T-cell (primary cell): ENCODE measurements at places on chromosomes 4 and X. TPM values are rescaled to one million over a fixed set of nuclear protein-coding genes. Genes with fewer than 3 reads are reported as not detected.

DNA sequence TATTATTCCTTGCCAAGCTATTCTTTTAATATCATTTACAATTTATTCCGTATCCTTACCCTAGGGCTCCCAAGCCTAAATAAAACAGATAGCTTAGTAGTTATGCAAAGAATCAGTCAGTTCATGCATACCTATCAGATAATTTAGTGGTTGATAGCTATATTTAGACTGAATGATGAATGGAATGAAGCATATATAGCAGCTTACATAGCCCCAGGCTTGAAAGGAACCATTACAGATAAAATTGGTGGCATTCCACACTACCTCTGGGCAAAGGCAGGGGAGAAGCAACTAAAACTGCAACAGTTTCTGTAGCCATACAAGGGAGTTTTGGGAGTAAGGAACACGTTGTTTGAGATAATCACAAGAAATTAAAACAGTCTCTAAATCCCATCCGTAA lies 2.7 kb downstream of the ACE2 start:
- no peak overlapping the region for H3K4me3 ChIP-seq
- no peaks in the 10 kb centered on the region for H3K4me1 ChIP-seq
- DNase-seq = no peak

DNA sequence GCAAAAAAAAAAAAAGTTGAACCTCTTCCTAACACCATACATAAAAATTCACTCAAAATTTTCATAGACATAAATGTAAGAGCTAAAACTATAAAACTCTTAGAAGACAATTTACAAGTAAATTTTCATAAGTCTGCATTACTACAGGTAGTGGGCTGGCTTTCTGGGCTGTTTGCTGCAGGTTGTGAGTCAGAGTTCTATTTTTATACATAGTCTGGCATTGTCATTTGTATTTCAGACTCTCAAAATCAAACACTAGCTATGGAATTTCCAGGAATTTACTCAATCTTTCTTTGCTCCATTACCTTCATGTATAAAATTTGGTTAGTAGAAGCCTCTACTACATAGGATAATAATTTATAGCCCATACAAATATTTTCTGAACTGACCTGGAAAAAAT lies 227.2 kb downstream of the COX18 start:
- no peaks in the 10 kb centered on the region for H3K36me3 ChIP-seq
- no peak overlapping the region for H3K27ac ChIP-seq
- no peak for DNase-seq
- H3K4me3 ChIP-seq = no peak overlapping the region
- peaks cover 13% of the 10 kb centered on the region for H3K27me3 ChIP-seq

Gene TIGD4
- total RNA-seq = 0.26 TPM

Gene TRAM1L1
- total RNA-seq = not detected

Gene RHOXF2B
- total RNA-seq = not detected

DNA sequence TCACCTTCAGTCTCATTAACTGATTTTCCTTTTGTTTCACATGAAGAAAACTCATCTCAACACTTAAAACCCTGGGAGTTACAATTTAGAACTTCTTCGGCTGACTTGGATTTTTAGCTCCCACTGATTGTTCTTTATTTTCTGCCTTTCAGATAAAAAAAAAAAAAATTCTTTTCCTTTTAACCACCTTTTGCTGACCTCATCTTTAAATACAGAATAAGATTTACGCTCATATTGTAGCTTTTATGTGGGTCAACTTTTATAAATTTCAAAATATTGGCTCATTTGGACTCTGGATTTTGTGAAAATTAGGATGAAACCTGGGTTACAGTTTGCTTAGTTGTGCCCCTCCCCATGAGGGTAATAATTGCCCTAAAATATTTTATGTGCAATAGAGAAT lies 659.3 kb downstream of the ZNF674 start:
- no peak overlapping the region for H3K4me3 ChIP-seq
- no peaks in the 10 kb centered on the region for H3K4me1 ChIP-seq
- no peak for DNase-seq
- H3K36me3 ChIP-seq = no peaks in the 10 kb centered on the region
- H3K27ac ChIP-seq = no peak overlapping the region

DNA sequence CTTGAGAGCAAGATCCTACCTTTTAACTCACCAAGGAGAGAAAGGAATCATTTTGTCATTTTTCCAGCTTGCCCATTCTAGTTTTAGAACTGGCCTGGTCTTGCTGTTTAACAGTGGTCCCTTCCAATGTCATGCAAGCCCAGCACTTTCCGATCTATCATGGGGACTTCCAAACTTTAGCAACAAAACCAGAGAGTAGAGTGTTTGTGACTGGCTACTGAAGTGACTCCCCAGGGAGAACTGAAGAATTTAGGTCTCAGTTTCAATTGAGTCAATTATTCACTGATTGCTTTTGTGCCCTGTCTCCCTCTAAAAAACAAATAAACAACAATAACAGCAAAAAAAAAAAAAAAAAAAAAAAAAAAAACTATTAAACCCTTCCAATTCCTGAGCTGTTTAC lies 108.3 kb downstream of the LHFPL1 start:
- H3K27ac ChIP-seq = no peak overlapping the region
- H3K4me1 ChIP-seq = no peaks in the 10 kb centered on the region
- H3K27me3 ChIP-seq = no peaks in the 10 kb centered on the region
- no peak overlapping the region for H3K4me3 ChIP-seq

GRCh38 chr4:15584785-15585184 lies 70.4 kb downstream of the FBXL5 start:
- no peaks in the 10 kb centered on the region for H3K27me3 ChIP-seq
- DNase-seq = no peak
- no peak overlapping the region for H3K4me3 ChIP-seq
- H3K4me1 ChIP-seq = no peaks in the 10 kb centered on the region
- no peak overlapping the region for H3K27ac ChIP-seq
- H3K36me3 ChIP-seq = no peaks in the 10 kb centered on the region

Gene ACOX3
- total RNA-seq = 20.7 TPM

Gene CT45A10
- total RNA-seq = not detected

GRCh38 chr4:48369248-48369647 lies 27.9 kb downstream of the SLAIN2 start:
- H3K4me1 ChIP-seq = peaks cover 3% of the 10 kb centered on the region
- no peak overlapping the region for H3K4me3 ChIP-seq
- no peaks in the 10 kb centered on the region for H3K36me3 ChIP-seq
- no peaks in the 10 kb centered on the region for H3K27me3 ChIP-seq
- DNase-seq = no peak

GRCh38 chr4:153901220-153901619 lies 112.3 kb upstream of the SFRP2 start:
- H3K27ac ChIP-seq = no peak overlapping the region
- no peak for DNase-seq
- no peaks in the 10 kb centered on the region for H3K36me3 ChIP-seq
- H3K27me3 ChIP-seq = no peaks in the 10 kb centered on the region

- H3K27me3 ChIP-seq = no peaks in the 10 kb centered on the region
- no peaks in the 10 kb centered on the region for H3K36me3 ChIP-seq
- no peak overlapping the region for H3K4me3 ChIP-seq
- no peak overlapping the region for H3K27ac ChIP-seq
- H3K4me1 ChIP-seq = no peaks in the 10 kb centered on the region
These were observed 2493.3 kb downstream of the ARAP2 start for GRCh38 chr4:33751050-33751449.

DNA sequence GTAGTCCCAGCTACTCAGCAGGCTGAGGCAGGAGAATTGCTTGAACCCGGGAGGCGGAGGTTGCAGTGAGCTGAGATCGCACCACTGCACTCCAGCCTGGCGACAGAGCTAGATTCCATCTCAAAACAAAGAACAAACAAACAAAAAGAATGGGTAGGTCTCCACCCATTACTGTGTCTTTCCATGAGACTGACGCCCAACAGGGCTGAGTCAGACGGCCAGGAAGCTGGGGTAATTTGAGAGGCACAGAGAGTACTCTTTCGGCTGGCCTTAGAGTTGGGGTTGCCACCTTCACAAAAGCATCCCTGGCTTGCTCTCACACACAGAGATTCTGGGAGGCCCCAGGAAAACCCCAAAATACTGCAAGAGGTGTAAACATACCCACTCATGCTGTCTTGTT lies 72.0 kb upstream of the DHRSX start:
- H3K27ac ChIP-seq = no peak overlapping the region
- no peaks in the 10 kb centered on the region for H3K4me1 ChIP-seq
- peaks cover 2% of the 10 kb centered on the region for H3K27me3 ChIP-seq
- DNase-seq = no peak
- H3K36me3 ChIP-seq = no peaks in the 10 kb centered on the region
- H3K4me3 ChIP-seq = no peak overlapping the region

GRCh38 chr4:125917559-125917958 lies 602.8 kb downstream of the FAT4 start:
- DNase-seq = no peak
- H3K4me3 ChIP-seq = no peak overlapping the region
- no peak overlapping the region for H3K27ac ChIP-seq
- no peaks in the 10 kb centered on the region for H3K4me1 ChIP-seq
- no peaks in the 10 kb centered on the region for H3K27me3 ChIP-seq

GRCh38 chr4:48708610-48709009 lies 71.5 kb downstream of the FRYL start:
- no peaks in the 10 kb centered on the region for H3K27me3 ChIP-seq
- no peak overlapping the region for H3K4me3 ChIP-seq
- H3K27ac ChIP-seq = no peak overlapping the region
- no peaks in the 10 kb centered on the region for H3K4me1 ChIP-seq

Gene BTC
- total RNA-seq = not detected

DNA sequence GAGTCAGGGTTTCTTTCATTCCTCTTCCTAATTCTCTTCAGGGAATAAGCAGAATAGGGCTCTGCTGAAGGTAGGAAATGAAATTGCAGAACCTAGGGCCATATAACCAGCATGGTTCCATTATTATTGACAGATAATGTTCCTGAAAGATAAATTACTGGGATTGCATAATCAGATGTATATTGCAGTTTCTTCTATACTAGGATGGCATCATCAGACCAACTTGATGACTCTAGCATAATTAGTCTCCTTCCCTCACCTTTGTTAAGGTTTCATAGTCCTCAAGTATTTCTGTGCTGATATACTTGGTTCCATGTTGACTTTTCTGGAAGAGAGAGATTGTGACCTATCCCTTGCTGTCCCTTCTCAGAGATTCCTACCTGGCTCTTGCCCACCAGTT lies 492.3 kb upstream of the LCORL start:
- H3K27ac ChIP-seq = no peak overlapping the region
- no peak overlapping the region for H3K4me3 ChIP-seq
- H3K4me1 ChIP-seq = no peaks in the 10 kb centered on the region
- no peaks in the 10 kb centered on the region for H3K36me3 ChIP-seq
- DNase-seq = no peak

DNA sequence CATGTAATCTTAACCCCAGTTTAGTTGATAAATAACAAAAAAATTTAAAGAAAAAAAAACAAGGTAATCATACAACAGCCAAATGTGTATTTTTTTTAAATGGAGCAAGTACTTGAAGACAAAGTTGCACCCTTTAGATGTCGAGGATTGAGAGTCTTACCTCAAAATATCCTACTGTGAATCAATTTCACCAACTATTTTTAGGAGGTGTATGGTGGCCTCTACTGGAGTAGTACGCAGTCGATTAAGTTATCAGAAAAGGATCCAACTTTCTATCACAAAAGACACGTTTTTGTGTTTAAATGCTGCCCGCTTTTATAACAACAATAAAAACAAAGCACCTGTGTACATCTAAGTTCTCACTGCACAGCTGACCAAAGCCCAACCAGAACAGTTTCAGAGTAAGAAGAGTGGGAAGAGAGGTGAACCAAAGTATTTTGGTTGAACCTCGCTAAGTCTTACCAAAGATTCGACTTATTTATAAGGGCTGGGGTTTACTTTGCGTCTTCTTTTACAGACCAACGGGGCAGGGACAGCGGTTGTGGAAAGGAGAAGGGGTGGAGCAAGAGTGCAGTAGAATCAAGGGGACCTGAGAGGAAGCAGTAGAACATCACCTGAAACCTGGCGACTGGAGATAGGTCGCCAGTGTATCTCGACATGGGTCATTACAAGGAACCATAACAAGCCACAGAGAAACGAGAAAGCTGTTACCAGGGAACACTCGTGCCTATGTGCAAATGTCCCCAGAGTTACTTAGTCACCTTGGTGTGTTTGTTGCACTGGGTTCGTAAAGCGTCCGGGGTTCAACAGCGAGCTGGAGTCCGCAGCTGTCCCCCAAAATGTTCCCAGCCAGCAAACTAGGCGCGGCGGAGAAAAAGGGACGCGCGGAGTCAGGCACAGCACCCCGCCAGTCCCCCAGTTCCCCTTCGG lies 1.1 kb downstream of the RPS6KA6 start:
- no peak for DNase-seq
- no peak overlapping the region for H3K4me3 ChIP-seq
- H3K27me3 ChIP-seq = no peaks in the 10 kb centered on the region
- H3K27ac ChIP-seq = no peak overlapping the region

- H3K27me3 ChIP-seq = peaks cover 3% of the 10 kb centered on the region
- H3K27ac ChIP-seq = no peak overlapping the region
- DNase-seq = no peak
- no peaks in the 10 kb centered on the region for H3K36me3 ChIP-seq
- H3K4me3 ChIP-seq = no peak overlapping the region
These were observed 194.6 kb upstream of the RBPJ start for GRCh38 chr4:26126143-26126718.

Gene STK32B
- total RNA-seq = 0.20 TPM

- no peak overlapping the region for H3K27ac ChIP-seq
- no peak for DNase-seq
- H3K36me3 ChIP-seq = peaks cover 17% of the 10 kb centered on the region
- H3K27me3 ChIP-seq = no peaks in the 10 kb centered on the region
These were observed 103.9 kb downstream of the PPA2 start for GRCh38 chr4:105369988-105370387.

- H3K36me3 ChIP-seq = no peaks in the 10 kb centered on the region
- H3K4me3 ChIP-seq = no peak overlapping the region
- no peak overlapping the region for H3K27ac ChIP-seq
- no peaks in the 10 kb centered on the region for H3K4me1 ChIP-seq
- H3K27me3 ChIP-seq = no peaks in the 10 kb centered on the region
These were observed 919.6 kb upstream of the DIAPH2 start for GRCh38 chrX:95764972-95765451.

DNA sequence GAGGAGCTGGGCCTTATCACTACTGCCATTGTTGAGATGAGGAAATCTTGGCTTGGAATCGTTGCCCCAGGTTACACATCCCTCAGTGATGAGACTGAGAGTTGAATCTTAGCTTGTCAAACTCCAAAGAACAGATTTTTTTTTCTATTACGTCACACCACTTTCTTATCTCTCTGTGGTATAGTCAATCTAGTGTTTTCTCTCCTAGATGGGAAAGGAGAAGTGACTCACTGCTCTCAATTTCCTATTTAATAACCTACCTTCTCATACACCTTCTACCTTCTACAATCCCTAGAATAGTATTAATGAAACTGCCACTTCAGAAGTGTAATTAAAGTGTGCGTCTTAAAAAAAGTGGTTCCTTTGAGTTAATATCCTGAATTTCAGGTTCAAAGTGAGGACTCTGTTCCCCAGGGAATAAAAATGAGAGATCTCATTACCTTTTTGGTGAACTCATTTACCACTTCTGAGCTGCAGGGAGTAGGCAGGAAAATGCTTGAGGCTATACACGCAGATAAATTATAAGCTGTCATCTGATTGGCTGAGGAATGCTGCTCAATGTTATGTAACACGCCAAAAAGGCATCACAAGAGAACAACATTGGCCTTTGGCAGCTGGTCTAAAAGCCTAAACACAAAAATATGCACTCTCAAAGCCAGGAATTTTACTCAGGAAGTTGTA lies 59.3 kb downstream of the MAD2L1 start:
- H3K36me3 ChIP-seq = no peaks in the 10 kb centered on the region
- H3K4me3 ChIP-seq = no peak overlapping the region
- no peak for DNase-seq

Gene BEND2
- total RNA-seq = not detected
